ENCODE measurements at places on chromosomes 16 and 17.

DNA sequence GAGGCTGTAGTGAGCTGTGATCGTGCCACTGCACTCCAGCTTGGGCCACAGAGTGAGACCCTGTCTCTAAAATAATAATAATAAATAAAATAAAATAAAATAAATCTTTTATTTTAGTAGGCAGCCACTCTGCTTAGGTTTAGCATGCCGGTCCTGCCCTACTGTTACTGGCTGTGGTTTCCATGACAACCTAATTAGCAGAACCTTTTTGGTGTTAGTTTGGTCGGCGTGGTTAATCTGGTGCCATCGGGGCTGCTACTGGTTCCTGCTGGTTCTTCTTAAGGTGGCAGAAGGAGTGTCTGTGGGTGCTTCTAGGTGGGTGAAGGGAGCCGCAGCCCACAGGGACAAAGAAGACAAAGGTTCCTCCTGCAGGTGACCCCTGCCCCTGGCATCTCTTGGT, 37.8 kb upstream of the CBX4 start:
- no peak for DNase-seq

DNA sequence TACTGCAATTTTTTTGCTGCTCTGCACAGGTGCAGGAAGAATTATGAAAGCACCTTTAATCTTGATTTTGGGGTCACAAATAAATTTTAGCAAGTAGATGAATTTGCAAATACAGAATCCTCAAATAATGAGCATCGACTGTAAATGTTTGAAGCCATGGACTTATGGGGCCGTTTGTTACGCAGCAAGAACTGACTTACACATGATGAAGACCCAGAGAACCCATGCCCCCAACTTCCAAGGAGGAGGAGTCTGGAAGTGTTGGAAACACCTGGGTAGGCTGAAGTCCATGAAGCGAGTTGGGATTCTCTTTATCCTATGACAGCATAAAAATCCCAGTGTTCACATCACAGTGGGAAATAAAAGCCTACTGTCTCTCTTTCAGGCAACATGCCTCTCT, 176.6 kb downstream of the RBFOX3 start:
- no peak for DNase-seq

- DNase-seq, result no peak
These were observed 1.9 kb downstream of the CLCN7 start for GRCh38 chr16:1472974-1473373.

DNA sequence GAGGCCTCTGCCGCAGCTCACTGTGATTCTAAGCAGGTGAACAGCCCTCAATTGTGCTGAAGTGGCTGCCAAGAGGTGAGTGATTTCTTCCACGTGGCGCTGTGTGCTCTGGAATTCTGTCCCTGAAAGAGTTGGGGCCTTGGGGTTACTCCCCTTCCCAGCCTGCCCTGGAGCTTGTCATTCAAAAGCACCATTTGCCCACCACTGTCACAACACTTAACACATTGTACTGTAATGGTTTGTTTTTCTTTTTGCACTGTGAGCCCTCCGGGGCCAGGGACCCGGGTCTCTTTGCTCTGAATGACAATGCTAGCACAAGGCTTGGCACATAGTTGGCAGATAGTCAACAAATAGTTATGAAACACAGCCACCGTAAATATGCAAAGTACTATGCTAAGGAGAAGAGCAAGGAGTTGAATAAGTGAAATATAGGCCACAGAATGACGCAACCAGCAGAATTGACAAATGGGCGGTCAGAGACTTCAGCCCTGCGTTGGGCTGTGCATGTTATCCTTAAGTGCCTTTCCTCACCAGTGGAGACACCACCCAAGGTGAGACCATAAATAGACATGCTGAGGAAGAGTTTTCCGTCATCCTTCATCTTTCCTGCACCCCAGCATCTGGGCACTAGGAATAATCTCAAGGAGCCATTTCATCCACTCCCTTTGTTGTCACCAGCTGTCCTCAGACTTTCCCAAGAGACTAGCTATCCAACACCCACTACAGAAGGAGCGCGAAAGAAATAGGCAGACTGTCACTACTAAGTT, 112.0 kb upstream of the DNAH9 start:
- DNase-seq, result no peak

GRCh38 chr17:72927146-72927545, 165.3 kb downstream of the SLC39A11 start:
- no peak for DNase-seq

- no peak for DNase-seq
These were observed 7.6 kb downstream of the HDAC5 start for GRCh38 chr17:44115585-44116415.

DNA sequence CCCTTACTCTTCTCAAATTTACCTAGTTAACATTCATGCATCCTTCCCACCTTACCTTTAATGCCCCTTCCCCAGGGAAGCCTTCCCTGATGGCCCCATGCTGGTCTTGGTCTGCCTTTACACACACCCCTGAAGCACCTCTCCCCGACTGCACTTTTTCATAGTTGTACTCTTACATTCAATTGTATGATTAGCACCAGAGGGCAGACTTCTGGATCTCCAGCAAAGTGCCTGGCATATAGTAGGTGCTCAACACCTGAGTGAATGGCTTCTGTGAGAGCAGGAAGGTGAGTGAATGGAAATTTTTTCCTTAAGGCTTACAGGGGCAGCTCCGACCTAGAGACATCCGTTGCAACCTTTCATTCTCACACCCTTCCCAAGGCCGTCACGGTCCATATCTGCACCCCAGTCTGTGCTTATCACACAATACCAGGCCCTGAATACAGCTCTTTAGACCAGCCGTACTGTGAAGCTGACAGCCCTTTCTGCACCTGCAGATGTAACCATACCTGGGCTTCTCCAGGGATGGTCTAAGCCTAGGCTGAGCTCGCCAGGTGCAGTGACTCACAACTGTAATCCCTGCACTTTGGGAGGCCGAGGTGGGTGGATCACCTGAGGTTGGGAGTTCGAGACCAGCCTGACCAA, 4.4 kb downstream of the PGAP3 start:
- no peak for DNase-seq

DNA sequence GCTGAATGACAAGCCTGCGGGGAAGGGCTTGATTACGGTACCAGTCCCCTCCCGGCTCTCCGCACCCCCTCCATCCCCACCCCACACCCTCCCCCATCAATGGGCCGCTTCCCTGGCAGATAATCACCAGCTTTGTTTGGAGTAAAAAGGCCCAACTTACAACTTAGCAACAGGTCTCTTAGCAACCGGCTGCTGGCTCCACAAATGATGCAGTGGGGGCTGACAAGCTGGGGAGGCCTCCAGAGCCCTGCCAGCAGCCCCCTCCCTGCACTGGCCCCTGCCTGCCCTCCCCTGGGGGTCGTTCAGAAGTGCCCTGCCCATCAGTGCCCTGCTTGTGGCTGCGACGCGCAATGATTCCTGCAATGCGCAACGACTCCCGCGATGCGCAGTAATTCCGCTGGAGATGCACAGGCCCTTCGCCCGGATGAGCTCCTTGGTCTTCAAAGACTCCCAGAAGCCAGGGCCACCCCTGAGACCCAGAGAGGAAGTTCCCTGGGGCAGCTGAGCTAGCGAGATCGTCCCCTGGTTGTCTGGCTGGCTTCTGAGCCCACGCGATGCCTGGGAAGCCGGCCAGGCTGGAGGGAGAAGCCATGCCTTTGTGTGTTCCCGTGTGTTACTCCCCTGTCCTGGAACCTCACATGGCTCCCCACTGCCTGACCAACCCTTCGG, 23.3 kb downstream of the CPNE2 start:
- DNase-seq, result no peak

GRCh38 chr17:80365001-80365965, 49.7 kb upstream of the ENDOV start:
- DNase-seq, result no peak

DNA sequence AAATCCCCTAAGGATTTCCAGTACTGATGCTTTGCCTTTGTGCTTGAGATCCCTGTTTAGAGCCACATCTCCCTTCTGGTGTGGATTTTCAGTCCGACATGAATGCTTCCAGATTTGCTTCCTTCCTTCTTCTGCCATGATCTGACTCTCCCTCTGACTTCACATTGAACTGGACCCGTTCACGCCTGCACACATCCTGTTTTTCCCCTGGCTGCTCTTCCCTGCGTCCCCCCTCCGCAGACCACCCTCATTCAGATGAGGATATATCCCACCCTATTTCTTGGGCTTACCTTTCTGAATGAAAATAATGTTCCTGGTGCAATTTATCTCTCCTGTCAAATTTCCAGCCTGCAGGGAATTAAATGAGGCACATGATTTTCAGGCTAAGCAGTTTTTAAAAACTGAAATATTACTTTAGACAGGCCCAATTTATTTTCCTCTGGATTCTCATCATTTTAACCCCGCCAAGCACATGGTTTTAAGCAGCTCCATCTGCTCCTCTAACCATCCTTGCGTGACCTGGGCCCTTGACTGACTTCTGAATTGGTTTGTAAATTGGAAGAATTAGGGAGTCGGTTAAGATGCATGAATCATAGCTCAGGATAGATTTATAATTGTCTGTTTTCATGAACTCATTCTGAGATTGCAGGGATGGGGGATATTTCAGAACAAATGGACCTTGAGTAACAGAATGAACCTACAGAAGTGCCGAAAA, 59.2 kb downstream of the BMERB1 start:
- DNase-seq, result no peak

- DNase-seq, result no peak
These were observed 788 bp downstream of the METTL22 start for GRCh38 chr16:8622315-8622656.

GRCh38 chr17:35764123-35764991, 3.7 kb downstream of the C17orf50 start:
- peak; percentile 67 for DNase-seq

GRCh38 chr16:68480084-68480995, 32.0 kb upstream of the SMPD3 start:
- no peak for DNase-seq

DNA sequence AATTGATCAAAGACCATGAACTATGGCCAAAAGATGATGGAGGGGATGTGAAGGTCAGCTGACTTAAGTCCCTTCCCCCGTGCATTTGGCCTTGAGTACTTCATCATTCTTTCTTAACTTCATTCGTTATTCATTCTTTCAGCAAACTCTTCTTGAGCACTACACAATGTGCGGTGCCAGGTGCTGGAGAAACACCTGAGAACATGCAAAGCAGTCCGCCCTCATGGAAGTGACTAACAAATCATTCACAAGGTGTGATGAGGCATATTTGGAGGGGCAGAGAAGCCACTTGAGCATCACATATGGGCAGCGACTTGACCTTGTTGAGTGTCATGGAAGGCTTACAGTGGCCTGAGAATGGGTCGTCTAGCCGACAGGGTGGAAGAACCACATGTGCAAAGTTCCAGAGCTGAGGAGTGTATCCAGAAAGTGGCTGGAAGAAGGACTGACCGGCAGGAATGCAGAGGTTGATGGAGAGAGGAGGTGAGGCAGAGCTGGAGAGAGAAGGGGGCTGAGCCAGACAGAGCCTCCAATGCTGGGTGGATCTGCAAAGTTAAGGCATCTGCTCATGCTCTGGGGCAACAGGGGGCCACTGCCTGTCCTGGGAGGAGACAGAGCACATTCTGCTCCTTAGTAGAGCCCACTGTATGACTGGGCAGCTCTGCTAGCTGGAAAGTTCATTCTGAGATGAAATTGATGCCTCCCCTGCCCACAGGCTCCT, 25.1 kb upstream of the EIF1 start:
- no peak for DNase-seq

DNA sequence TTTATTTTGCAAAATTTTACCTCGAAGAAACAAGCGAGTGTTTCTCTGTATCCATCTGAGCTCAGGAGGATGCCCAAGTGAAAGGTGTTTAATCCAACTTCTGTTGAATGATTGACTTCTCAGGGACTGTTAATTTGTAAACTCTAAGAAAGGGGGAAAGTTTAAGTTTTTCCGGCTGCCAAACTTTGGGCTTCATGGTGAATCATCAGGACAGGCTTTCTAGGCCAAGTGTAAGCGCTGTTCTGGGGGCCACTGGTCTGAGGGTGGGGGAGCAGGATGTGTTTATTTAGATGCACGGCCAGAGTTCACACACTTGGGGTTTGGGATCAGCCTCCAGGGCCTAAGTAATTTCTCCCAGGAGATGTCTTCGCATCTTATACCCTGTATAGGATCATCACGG, 110.4 kb downstream of the PITPNC1 start:
- DNase-seq, result no peak

DNA sequence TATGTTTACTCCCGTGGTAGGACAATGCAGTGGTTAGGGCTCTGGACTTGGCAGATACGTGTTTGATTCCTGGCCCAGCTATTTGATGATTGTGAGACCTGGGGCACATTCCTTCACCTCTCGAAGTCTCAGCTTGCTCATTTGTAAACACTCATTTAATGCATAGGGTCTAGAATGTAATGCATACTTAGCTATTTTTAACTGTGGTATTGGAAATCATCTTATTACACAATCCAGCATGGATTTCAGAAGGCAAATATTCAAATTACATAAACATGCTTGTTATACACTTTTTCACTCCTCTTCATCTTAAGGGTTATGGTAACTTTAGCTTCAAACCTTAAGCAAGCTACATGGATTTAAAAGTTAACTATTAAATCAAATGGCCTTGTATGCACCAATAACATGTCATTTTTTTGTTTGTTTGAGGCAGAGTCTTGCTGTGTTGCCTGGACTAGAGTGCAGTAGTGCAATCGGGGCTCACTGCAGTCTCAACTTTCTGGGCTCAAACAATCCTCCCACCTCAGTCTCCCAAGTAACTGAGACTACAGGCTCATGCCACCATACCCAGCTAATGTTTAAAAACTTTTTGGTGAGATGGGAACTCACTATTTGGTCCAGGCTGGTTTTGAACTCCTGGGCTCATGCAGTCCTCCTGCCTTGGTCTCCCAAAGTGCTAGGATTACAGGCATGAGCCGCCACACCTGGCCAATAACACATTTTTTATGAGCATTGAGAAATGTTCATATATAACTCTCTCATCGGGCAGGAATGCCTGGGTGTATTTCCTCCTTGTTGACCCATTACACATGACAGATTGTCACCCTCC, 52.5 kb downstream of the VAT1L start:
- no peak for DNase-seq

DNA sequence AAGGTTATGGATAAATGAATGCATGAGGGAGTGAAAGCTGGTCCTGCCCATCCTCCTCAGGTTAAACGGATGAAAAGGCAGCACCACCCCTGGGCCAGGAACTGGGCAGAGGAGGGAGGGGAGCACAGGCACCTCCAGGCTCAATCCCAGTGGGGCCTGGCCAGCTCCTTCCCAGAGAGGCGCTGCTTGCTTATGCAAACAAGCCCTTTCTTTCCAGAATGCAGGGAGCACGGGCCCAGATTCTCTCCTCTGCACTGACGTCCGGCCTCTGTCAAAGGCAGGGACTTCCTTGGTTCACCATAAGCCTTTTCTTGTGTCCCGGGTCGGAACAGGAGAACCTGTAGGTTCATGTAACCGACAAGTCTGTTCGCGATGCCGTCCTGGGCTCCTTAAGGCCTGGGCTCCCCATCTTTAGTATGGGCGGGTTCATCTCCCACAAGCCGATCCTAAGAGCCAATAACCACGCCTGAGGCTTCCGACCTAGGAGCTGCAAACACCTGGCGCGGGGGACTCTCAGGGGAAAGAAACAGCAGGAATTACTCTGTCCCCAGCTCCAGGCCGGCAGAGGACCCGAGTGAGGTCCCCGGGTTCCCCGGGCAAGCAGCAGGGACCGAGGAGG, 16.3 kb downstream of the ENPP7 start:
- DNase-seq, result no peak

Measured in activated CD8-positive, alpha-beta memory T cell treated with anti-CD3 and anti-CD28 coated beads for 4 hours (primary cell).